Suppressor macrophage (primary cell): ENCODE measurements at places on chromosomes 12 and 14.

DNA sequence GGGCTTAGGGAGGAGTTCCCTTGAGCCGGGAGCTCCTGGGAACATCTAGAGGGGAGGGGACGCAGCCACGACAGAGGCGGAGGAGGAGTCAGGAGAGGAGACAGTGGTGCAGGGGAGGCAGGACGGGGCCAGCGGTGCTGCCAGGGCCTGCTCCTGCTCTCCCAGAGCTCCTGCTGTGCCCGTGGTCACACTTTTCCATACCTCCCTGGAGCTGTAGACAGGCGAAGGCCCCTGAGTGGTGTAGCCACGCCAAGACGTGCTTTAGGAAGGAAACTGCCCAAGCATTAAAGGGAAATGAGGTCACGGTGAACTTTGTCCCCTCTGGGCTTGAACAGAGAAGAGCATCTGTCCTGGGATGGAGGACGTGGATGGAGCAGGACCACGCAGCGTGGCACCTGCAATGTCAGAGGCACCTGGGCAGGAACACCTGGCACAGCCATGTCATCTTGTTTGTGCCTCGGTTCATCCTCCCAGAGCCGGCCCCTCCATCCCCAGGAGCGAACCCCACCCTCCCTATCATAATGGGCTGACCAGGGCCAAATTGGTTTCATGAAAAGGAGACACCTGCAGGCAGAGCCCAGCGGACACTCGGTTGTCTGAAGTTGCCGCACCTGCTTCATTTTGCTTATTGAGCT is 239.5 kb upstream of the SFSWAP start:
- DNase-seq: no peak

DNA sequence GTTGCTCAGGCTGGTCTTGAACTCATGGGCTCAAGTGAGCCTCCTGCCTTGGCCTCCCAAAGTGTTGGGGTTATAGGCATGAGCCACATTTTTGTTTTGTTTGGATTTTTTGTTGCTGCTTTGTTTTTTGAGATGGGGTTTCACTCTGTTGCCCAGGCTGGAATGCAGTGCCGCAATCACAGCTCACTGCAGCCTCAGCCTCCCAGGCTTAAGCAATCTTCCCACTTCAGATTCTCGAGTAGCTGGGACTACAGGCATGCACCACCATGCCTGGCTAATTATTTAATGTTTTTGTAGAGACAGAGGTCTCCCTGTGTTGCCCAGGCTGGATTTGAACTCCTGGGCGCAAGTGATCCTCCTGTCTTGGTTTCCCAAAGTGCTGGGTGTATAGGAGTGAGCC is 5.7 kb upstream of the PLEK2 start:
- DNase-seq: no peak

DNA sequence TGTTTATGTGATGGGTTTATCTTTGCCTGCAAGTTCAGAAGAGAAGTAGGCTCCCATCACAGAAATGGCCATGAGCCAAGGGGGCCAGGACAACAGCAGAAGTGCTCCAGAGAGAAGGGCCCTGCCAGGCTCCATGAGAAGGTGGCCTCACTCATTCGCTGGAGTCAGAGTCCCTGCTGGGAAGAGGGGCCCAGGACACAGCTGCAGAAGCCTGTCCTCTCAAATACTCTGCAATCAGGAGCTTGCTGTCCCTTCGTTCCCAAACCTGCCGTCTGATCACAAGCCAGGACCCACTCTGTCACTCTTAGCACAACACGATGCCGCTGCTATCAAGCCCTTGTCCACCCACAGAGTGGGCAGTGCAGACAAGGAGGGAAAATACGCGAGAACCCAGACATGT is 306.2 kb upstream of the FKBP4 start:
- DNase-seq: no peak

- no peak for DNase-seq
These were observed 1095.7 kb downstream of the FLRT2 start for GRCh38 chr14:86625637-86626036.

- peak; percentile 62 for DNase-seq
These were observed 409.0 kb upstream of the PDE3A start for GRCh38 chr12:19959353-19959752.

GRCh38 chr12:14974633-14975032 is 1.8 kb downstream of the PDE6H start:
- DNase-seq: no peak
